ENCODE measurements at places on chromosomes 3 and 15.

GRCh38 chr3:94616833-94617232 is 554.0 kb downstream of the NSUN3 start:
- DNase-seq: no peak

- no peak for DNase-seq
Measured at GRCh38 chr15:73787621-73788020, 34.5 kb upstream of the INSYN1 start.

DNA sequence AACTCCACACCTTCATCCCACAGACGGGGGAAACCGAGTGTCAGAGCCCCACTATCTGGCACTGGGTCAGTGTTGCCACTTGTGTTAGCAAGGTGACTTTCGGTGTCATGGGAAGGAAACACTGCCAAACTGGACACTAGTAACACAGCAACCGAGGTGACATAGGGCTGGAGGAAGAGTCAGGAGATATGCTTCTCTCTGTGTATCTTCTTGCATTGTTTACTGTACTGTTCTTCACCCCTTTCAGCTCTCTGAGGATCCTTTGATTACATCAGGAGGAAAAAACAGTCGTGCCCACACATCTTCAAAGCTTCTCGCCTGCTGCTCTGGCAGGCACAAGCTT is 109.4 kb upstream of the RAD18 start:
- DNase-seq: no peak

GRCh38 chr15:101532865-101533264 is 43.4 kb upstream of the PCSK6 start:
- DNase-seq: no peak

DNA sequence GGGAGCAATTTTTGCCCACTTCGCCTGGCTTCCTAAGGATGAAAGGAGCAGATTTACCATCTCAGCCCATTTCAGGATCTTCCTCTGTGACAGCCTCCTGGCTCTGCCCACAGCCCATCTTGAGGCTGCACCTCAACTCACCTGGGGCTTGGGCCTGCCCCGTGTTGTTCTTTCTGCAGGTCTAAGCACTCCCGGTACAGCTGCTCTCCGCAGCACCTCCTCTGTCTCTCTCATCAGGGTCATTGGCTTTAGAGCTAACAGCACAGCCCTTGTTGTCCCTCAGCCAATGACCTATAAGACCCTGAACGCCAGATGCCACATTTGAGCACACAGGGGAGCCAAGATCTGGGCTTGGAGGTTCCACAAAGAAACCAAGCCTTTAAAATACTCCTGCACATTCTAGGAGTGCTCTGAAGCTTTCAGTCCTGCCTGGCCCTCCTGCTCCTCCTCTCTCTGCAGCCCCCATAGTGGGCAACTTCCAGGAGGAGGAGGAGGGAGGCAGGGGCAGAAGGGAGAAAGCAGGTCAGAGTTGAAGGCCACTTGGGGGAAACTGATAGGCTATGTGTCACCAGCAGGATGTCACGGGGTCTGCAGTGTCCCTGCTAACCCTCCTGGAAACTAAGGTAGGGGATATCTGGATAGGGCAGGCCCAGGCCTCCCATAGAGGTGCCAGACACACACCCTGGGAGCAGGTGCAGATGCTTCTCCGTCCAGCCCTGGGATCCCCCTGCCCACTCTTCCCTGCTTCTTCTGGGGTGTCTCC is 115.6 kb downstream of the ETFA start:
- no peak for DNase-seq

All from stimulated activated CD8-positive, alpha-beta memory T cell treated with anti-CD3 and anti-CD28 coated beads, Interleukin-12 subunit alpha, Interleukin-12 subunit beta, amount 100 ng/mL, for 4 hours (primary cell).